ENCODE measurements at places on chromosomes 16 and 17.

GRCh38 chr16:49499869-49500610 lies 126.4 kb downstream of the C16orf78 start:
- peaks cover 17% of the 10 kb centered on the region for H3K4me1 ChIP-seq
- no peaks in the 10 kb centered on the region for H3K27me3 ChIP-seq
- no peak for DNase-seq

DNA sequence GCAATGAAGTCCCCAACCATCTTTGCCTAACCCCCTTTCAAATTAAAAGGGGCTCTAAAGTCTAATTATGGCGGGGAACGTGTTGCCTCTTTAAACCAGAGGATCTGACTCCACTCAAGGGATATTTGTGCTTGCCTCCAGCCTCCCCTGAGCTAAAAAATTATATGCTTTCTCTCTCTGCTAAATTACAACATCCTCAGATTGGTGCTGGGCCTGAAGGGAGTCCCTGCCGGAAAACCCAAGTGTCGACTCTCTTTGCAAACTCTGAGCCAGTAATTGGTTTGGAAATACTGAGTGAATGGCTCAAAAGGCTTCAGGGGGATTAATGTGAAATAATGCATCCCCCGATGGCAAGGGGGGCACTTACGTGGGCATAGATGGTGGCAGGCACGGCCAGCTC lies 208.5 kb upstream of the TNRC6C start:
- no peak overlapping the region for H3K4me3 ChIP-seq
- H3K36me3 ChIP-seq = no peaks in the 10 kb centered on the region
- no peak for DNase-seq
- no peak overlapping the region for H3K27ac ChIP-seq
- H3K27me3 ChIP-seq = peaks cover 3% of the 10 kb centered on the region

- no peak for DNase-seq
- H3K27ac ChIP-seq = no peak overlapping the region
- H3K4me3 ChIP-seq = no peak overlapping the region
- H3K4me1 ChIP-seq = no peaks in the 10 kb centered on the region
- H3K36me3 ChIP-seq = no peaks in the 10 kb centered on the region
- no peaks in the 10 kb centered on the region for H3K27me3 ChIP-seq
Measured at GRCh38 chr17:44792276-44792675, 33.5 kb downstream of the ADAM11 start.

GRCh38 chr16:6170022-6170421 lies 1072.4 kb upstream of the EEF2KMT start:
- no peaks in the 10 kb centered on the region for H3K27me3 ChIP-seq
- no peak for DNase-seq
- H3K36me3 ChIP-seq = no peaks in the 10 kb centered on the region
- H3K27ac ChIP-seq = no peak overlapping the region
- no peak overlapping the region for H3K4me3 ChIP-seq
- no peaks in the 10 kb centered on the region for H3K4me1 ChIP-seq

DNA sequence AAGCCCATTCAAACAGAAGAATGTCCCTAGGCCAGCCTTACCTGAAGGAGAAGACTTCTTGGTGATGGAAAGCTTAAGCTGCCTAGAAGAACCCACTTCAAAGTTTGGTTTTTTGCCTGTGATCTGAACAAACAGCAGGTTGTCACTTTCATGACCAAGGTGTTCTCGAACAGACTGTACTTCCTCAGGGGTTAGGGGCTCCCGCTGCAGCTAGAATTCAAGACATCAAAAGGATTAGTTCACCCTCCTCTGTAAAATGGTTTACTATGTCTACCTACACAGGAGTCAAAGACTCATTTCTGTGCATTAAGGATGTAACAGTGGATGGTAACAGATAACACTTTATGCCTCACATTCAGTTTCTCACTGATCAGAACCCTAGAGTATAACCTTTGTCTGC lies 13.2 kb downstream of the CIAPIN1 start:
- no peak overlapping the region for H3K27ac ChIP-seq
- peaks cover 2% of the 10 kb centered on the region for H3K4me1 ChIP-seq
- peaks cover 24% of the 10 kb centered on the region for H3K36me3 ChIP-seq
- no peak overlapping the region for H3K4me3 ChIP-seq
- no peak for DNase-seq
- no peaks in the 10 kb centered on the region for H3K27me3 ChIP-seq

DNA sequence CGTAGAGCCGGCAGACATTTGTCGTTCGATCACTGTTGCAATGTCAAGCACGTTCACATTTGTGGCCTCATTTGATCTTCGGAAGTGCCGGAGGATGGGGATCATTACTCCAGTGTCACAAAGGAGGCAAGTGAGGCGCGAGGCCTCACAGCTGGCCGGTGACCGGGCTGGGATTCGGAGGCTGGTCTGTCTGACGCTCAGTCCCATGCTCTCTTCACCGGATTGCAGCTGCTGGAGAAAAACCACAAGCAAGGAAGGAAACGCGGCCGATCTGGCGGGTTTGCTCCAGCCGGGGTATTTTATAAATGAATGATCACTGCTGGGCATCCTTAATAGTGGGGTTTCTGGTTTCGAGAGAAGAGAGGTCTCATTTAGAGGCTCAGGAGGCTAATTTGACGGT lies 127.8 kb downstream of the OR1D5 start:
- H3K36me3 ChIP-seq = no peaks in the 10 kb centered on the region
- H3K27me3 ChIP-seq = peaks cover 2% of the 10 kb centered on the region
- no peak for DNase-seq
- no peak overlapping the region for H3K27ac ChIP-seq

GRCh38 chr17:6793748-6794493 lies 17.9 kb downstream of the FBXO39 start:
- no peak for DNase-seq
- no peak overlapping the region for H3K4me3 ChIP-seq
- no peak overlapping the region for H3K27ac ChIP-seq

- no peaks in the 10 kb centered on the region for H3K4me1 ChIP-seq
- H3K27me3 ChIP-seq = no peaks in the 10 kb centered on the region
- H3K4me3 ChIP-seq = no peak overlapping the region
- no peaks in the 10 kb centered on the region for H3K36me3 ChIP-seq
Measured at GRCh38 chr16:48969611-48970010, 312.0 kb downstream of the CBLN1 start.

GRCh38 chr17:20944014-20944865 lies 98.6 kb downstream of the USP22 start:
- no peaks in the 10 kb centered on the region for H3K36me3 ChIP-seq
- no peaks in the 10 kb centered on the region for H3K27me3 ChIP-seq
- H3K4me3 ChIP-seq = no peak overlapping the region
- no peak overlapping the region for H3K27ac ChIP-seq

All from liver (tissue), 10 donors.